ENCODE measurements at places on chromosomes 7 and 10. TPM values are rescaled to one million over a fixed set of nuclear protein-coding genes. Genes with fewer than 3 reads are reported as not detected.

Gene SEMA3E
- 2.0 TPM for total RNA-seq

Gene LRRN3
- 2.1 TPM for total RNA-seq

Gene DPP6
- not detected for total RNA-seq

Gene EFCAB10
- not detected for total RNA-seq

Gene POM121C
- 8.0 TPM for total RNA-seq

Gene SLC13A1
- not detected for total RNA-seq
